ENCODE measurements at places on chromosomes 2 and 18.

DNA sequence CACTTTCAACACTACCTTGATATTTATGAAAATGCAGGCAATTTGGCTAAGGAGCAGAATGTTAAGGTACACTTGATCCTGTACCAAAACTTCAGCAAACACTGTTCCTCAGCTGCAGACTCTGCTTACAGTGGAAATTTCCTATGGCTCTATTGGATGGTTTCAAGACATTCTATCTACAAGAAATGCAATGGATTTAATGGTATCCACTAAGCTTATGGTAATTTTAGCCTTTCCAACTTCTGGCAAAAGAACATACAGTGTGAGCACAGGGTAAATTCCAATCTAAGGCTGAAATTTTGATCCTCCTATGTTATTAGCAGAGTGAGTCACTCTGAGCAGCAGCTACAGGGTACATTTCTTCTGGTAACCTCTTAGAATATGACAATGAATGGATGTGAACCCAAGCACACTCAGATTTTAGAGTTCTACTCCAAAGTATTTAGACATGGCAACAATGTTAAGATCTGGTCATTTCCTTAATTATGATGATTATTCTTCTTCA, 361.8 kb upstream of the PIK3C3 start:
- no peak for DNase-seq

- no peak for DNase-seq
Observed at GRCh38 chr2:19860022-19860421, 41.8 kb downstream of the TTC32 start.

DNA sequence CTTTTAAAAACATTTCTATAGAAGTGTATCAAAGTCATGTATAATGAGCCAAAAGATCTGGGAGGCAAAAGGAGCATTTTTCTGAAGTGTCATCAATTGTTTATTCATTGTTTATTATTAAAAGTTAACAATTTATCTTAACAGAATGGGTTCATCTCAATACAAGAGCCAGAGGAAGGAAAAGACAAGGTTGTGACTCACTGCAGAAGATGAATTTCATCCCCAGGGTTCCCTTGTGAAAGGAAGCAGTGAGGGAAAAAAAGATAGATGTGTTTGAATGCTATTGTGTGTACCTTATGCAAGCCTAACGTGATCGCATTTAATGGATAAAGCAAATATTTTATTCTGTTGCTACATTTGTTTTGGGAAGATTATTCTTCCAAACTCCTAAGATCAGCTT, 286.3 kb downstream of the PIEZO2 start:
- no peak for DNase-seq

DNA sequence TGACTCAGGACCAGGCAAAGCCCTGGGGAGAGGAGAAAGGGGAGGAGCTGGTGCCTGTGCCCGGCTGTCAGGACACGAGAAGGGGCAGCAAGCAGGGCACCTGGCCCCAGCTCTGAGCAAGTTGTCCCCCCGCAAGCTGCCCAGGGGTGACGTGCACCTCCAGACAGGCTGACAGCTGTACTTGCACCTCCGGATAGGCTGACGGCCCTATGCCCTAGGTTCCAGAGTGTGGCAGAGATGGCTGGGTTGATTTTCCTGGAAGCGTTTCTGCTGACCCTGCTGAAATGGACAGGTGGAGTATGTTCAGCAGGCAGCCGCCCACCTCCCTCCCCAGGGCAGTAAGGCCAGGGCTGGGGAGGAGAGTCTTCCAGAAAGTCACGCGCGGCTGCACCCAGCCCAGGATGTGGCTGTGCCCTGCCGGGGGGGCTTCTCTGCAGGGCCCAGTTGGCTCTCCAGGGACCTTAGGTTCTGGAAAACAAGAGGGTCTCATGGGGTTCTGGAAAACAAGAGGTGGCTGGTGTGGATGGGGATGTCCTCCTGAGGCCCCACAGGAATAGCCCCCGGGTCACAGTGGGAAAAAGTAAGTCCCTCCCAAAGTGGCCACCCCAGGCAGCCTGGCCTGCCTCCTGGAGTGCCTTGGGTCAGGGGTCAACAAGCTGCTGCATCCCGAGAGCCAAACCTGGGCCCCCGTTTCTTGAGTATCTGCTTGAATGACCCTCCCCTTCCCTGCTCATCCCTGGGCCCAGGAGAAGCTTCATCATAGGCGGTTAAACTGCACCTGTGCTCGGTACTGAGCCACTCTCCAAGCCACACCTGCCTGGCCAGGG, 71.4 kb upstream of the OTOS start:
- DNase-seq = no peak

- DNase-seq = no peak
Observed at GRCh38 chr2:74039611-74040010, 54.9 kb downstream of the TET3 start.

DNA sequence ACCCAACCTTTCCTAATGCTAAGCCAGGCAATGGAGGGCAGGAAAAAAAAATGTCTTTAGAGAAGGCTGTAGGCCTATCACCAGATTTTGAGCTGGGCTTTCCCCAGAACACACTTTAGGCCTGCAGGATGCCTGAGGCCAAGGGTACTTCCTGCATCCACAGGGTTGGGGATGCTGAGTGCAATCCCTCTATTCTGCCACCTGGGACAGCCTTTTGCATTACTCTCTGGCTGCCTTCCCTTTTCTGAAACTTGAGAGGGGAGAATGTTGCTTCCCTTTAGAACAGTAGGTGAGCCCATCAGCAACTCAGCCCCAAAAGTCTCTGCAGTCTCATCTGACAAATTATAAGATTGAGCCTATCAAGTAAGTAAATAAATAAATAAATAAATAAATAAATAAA, 195.2 kb downstream of the SLC8A1 start:
- no peak for DNase-seq

GRCh38 chr18:23498877-23499276, 4.4 kb upstream of the RMC1 start:
- DNase-seq = peak; percentile 59

DNA sequence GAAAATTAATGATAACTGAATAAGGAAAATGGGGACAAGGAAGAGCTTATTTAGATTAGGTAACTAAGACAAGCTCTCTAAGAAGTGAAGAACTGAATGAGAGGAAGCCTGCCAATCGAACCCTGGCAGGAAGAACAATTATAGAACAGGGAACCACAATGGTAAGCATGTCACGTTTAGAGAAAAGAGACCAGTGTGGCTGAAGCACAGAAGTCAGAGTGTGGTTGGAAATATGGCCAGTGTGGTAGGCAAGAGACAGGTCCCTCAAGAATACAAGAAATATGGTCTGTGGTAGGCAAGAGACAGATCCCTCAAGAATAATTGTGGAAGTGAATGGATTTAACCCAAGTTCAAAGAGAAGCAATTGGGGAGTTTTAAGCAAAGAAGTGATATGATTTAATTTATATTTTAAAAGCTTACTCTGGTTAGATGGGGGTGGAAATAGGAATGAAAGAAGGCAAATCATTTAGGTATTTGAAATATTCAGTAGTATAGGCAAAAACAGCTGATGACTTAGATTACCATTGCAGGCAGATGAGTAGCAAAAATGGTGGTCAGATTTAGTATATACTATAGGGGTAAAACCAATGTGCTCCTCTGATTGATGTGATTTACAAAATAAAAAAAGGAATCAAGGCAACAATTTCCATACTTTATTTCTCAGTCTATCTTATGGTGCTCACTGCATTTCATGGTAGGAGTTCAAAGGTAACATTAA, 38.8 kb upstream of the ERMN start:
- DNase-seq = no peak

- DNase-seq = no peak
Observed at GRCh38 chr2:23363831-23364230, 21.1 kb upstream of the KLHL29 start.

- no peak for DNase-seq
Observed at GRCh38 chr2:170878505-170878904, 50.5 kb upstream of the GORASP2 start.

- DNase-seq = no peak
Observed at GRCh38 chr2:121480826-121481225, 49.9 kb upstream of the RNU4ATAC start.

GRCh38 chr2:135799738-135800137, 37.2 kb downstream of the LCT start:
- DNase-seq = no peak

GRCh38 chr2:169363560-169364150, 1.3 kb upstream of the LRP2 start:
- peak; percentile 17 for DNase-seq

DNA sequence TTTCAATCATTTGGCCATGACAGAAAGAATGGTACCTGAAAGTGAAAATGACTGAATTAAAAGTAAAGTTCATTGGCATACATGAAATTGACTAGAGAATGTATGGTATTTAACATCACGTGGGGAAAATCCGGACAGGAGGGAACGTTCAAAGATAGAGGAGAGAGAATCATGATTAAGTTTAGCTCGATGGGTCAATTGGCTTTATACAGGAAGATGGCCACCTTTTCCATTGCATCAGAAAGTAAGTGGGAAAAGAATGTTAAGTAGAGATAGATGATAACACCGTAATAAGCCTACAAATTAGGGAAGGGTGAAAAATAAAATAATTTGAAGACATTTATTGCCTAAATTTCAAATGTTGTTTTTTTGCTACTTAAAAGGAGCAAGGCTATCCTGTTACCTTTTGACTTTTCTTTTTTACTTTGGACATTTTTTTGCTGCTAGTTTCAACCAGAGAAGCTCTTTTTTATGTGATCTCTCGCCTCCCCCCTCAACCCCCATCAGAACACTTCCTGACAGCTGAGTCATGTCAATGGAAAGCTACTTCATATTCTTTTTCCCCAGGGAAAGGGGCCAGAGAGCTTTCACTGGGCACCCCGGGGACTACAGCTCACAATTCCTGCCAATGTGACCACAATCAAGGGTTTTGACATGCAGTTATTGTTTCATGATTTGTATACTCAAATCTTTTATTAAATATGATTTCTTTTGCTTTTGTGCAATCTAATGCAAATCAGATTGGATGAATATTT, 767 bp upstream of the CCDC102B start:
- no peak for DNase-seq

GRCh38 chr18:46070815-46071652, 1.0 kb downstream of the PSTPIP2 start:
- DNase-seq = peak; percentile 62

Measured in inflammatory macrophage treated with lipopolysaccharide for 1 hour (primary cell).